Activated CD8-positive, alpha-beta T cell treated with anti-CD3 and anti-CD28 coated beads for 36 hours (primary cell): ENCODE measurements at places on chromosomes 5 and 9. TPM values are rescaled to one million over a fixed set of nuclear protein-coding genes. Genes with fewer than 3 reads are reported as not detected.

APBA1 gene
- 0.07 TPM for total RNA-seq

FBP2 gene
- total RNA-seq = not detected

PPP3R2 gene
- not detected for total RNA-seq

- no peak for DNase-seq
Observed at GRCh38 chr9:121581786-121582600, 69.4 kb upstream of the DAB2IP start.

DNA sequence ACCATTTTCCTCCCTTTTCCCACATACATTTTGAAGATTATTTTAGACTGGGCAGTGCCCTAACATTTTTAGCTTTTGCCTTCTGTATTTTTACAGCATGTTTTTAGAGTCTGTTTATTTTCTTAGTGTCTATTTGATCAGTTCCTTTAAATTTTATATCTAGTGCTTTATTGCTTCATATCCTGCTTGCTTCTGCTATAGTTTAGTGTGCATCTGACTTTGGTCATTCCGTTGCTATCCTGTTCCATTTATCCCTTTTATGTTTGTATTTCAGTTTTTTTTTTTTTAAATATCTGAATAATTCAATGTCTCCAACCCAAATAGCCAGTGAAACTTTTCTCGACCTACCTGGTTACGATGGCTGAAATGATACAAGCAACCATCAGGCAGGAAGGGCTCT lies 203.8 kb downstream of the ARHGAP26 start:
- DNase-seq = no peak

- peak; percentile 67 for DNase-seq
Observed at GRCh38 chr5:67156976-67157583, 39.5 kb downstream of the CD180 start.
